ENCODE measurements at places on chromosomes 5 and 9.

DNA sequence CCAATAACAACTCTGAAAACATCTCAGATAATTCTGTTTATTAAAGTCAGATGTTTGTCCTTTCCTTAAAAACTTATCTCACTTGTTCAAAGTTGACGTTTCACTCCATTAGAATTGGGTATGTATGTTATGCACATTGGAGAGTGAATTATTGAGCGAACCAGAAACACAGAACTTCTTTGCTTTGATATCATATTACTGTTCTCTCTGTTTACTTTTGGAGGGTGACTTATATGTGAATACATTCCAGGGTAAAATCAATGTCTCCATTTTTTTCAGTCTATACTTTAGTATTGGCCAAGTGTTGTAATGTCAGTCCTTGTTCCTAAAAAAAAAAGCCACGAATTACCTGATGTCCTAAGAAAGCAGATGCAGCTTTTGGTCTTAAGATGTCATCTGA is 307.4 kb downstream of the CSNK1G3 start:
- DNase-seq = no peak

- no peak for DNase-seq
Measured at GRCh38 chr5:180820788-180821321, 18.2 kb upstream of the MGAT1 start.

DNA sequence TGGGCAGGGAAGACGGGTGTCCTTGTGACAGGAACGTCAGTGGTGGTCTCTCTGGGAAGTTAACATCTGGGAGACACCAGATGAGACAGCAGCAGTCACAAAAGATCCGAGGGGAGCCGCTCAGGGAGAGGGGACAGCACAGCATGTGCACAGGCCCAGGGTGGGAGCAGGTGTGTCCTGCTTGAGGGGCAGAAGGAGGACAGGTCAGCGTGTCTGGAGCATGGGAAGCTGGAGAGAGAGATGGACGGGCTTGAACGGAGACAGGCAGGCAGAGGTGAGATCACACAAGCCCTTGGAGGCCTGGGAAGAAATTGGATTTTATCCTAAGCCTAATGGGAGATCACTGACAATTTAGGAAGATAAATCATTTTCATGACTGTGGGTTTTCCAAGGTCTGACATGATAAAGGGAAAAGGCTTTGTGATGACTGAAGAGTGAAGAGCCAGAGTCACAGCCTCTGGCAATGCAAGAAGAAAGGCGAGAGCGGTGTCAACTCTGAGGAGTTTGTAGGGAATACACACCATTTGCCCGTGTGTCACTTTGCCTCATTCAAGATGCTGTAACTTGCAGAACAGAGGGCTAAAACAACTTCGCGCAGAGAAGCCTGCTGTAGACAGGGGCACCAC is 88.3 kb downstream of the FSTL4 start:
- no peak for DNase-seq

- DNase-seq = no peak
Measured at GRCh38 chr5:148861088-148861487, 34.7 kb downstream of the ADRB2 start.

DNA sequence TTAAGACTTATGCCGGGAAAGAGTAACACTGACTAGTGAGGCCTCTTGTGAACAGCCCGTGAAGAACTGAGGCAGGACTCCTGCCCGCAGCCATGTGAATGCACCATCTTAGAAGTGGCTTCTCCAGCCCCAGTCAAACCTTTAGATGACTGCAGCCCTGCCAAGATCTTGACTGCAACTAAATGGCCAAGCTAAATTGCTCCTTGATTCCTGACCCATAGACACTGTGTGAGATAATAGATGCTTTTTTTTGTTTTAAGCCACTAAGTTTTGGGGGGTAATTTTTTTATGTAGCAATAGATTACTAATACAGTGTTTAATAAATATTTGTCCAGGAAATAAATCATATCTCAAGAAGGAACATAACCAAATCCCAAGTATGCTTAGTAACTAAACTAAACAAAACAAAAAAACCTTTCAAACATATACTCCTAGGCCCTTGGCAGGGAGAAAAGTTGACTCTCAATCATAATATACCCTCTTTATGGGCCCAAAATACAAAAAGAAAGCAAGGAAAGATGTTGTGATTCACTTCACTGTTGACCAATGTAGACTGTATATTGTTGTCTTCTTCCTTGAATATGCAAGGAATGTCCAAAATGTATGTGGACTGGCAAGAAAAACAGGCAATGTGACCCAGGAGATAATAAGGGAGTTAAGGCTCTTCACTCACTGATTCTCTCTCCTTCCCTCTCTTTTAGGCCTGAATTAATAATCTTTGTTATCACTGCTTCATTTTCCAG is 79.7 kb upstream of the ZNF366 start:
- DNase-seq = no peak

GRCh38 chr5:100546001-100546400 is 10.8 kb downstream of the FAM174A start:
- no peak for DNase-seq

Data from activated CD4-positive, alpha-beta T cell treated with anti-CD3 and anti-CD28 coated beads for 4 hours (primary cell).